ENCODE measurements at places on chromosomes 2 and 18.

DNA sequence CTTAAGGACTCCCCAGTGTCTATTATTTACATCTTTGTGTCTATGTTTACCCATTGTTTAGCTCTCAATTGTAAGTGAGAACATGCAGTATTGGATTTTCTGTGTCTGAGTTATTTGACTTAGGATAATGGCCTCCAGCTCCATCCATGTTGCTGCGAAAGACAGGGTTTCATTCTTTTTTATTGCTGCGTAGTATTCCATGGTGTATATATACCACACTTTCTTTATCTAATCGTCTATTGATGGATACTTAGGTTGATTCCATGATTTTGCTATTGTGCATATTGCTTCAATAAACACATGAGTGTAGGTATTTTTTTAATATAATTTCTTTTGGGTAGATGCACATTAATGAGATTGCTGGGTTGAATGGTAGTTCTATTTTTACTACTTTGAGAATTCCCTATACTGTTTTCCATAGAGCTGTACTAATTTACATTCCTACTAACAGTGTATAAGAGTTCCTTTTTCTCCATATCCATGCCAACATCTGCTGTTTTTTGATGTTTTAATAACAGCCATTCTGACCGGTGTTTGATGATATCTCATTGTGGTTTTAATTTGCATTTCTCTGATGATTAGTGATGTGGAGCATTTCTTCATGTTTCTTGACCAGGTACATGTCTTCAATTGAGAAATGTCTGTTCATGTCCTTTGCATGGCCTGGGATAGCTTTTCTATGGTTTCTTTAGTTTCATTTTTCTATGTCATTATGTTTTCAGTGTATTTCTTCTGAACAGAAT, 21.8 kb downstream of the MTCL1 start:
- DNase-seq, result no peak

GRCh38 chr18:24342347-24342746, 55.3 kb downstream of the OSBPL1A start:
- DNase-seq, result peak; percentile 83

- peak; percentile 83 for DNase-seq
Observed at GRCh38 chr18:59957957-59958356, 58.2 kb downstream of the PMAIP1 start.

- peak; percentile 64 for DNase-seq
Observed at GRCh38 chr2:127623388-127624319, 22.3 kb upstream of the GPR17 start.

- DNase-seq, result no peak
Observed at GRCh38 chr2:150639383-150639782, 151.9 kb upstream of the RND3 start.

DNA sequence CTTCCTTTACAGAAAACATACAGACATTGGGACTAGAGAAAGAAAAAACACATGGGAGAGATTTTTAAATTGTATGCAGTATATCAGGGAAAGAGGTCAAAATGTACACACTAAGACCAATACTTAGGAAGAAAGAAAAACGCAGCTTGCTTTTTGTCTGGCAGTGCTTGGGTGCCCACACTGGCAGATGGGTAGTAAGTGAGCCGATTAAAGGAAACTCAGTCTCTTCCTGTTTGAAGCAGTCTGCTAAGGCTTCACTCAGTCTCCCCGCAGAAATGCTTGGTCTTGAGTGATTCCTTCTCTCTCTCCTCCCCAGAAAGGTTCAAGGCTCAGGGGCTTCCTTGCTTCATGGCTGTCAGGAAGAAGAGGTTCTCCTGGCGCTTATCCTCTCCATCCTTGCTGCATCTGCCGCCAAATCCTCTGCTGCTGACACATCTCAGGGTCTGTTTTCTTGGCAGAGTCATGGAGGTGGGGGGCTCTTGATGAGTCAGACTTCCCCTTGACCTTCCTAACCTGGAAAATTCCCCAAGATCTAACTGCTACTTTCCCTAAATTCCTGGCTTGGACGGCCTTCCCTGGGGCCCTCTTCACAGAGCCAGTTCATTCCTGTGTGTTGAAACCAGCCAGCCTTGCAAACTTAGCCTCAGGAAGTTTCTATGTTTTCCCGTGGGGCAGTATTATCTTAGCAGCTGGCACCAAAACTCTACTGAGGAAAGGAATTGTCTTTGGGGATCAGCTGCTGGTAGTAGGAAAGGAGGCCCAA, 10.5 kb upstream of the TMSB10 start:
- DNase-seq, result peak; percentile 52

- no peak for DNase-seq
Observed at GRCh38 chr2:196994764-196995163, 68.3 kb upstream of the PGAP1 start.

- DNase-seq, result no peak
Observed at GRCh38 chr2:43885132-43885632, 46.4 kb downstream of the ABCG8 start.

GRCh38 chr2:84477886-84478285, 18.8 kb upstream of the SUCLG1 start:
- DNase-seq, result no peak

- no peak for DNase-seq
Observed at GRCh38 chr2:176187200-176187898, 1.1 kb upstream of the HOXD1 start.

DNA sequence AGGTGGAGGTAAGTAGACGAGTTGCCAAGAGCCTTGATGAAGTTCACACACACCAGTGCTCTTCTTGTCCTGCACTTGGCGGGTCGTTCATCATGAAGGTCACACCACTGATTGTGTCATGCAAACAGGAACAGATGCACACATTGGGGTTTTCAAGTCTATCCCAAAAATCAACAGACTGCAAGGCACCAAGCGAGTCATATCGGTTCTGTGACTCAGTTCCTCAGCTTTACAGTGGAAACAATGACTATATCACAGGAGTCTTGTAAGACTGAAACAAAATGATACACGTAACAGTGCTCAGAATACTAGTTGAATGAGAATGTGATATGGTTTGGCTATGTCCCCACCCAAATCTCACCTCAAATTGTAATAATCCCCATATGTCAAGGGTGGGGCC, 526.9 kb upstream of the ID2 start:
- DNase-seq, result peak; percentile 85

- DNase-seq, result no peak
Observed at GRCh38 chr18:48418539-48419276, 9.5 kb upstream of the ZBTB7C start.

DNA sequence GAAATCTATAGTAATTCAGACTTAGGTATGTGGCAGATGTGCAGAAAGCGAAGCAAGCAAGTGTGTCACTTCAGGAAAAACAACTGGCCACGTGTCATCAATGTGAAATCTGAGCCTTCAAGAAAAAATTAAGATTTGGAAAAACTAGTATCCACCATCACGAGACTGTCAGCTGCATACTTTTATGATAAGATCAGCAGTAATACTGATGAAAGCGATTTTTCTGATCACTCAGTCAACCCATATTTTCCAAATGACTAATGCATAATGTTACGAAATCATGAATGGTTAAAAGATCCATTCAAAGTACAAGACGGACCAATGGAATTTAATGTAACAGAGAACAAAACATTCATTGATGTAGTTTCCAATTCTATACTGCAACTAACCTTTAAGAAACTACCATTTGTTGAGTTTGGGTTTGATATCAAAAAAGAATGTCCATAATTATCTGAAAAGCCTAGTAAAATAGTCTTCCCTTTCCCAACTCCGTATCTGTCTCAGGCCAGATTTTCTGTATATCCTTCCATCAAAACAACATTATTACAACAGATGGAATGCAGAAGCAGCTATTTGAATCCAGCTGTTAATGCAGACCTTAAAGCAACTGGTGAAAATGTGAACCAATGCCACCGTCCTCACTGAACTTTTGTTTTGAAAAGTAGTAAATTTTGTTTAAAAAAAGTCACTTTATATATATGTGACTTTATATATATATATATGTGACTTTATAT, 17.0 kb upstream of the BCL2 start:
- DNase-seq, result peak; percentile 96

DNA sequence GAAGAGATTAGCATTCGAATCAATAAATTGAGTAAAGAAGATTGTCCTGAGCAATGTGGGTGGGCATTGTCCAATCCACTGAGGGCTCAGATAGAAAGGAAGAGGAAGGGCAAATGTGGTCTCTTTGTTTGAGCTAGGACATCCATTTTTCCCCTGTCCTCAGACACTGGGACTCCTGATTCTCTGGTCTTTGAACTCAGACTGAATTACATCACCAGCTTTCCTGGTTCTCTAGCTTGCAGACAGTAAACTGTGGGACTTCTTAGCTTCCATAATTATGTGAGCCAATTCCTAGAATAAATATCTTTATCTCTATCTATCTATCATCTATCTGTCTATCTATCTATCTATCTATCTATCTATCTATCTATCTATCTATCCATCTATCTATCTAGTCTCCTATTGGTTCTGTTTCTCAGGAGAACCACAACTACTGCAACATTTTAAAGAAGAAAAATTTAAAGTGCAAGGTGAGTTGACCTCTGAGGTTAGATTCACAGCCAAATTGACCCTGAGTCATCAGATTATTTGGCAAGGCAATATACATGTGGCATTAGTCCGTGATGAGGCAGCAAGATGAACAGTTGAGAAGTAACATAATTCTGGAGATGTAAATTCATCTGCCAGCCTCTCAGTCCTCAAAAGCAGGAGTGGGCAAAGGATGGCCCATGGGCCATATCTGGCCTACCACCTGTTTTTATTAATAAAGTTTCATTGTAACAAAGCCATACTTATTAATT, 191.4 kb downstream of the PDE11A start:
- no peak for DNase-seq

- DNase-seq, result peak; percentile 52
Observed at GRCh38 chr2:132936261-132936660, 266.3 kb upstream of the LYPD1 start.

GRCh38 chr2:176158855-176159662, 2.0 kb downstream of the HOXD3 start:
- no peak for DNase-seq

GRCh38 chr2:37570773-37571586, 100.5 kb downstream of the CDC42EP3 start:
- DNase-seq, result peak; percentile 93

GRCh38 chr18:22558945-22559385, 141.2 kb upstream of the CTAGE1 start:
- DNase-seq, result peak; percentile 72

DNA sequence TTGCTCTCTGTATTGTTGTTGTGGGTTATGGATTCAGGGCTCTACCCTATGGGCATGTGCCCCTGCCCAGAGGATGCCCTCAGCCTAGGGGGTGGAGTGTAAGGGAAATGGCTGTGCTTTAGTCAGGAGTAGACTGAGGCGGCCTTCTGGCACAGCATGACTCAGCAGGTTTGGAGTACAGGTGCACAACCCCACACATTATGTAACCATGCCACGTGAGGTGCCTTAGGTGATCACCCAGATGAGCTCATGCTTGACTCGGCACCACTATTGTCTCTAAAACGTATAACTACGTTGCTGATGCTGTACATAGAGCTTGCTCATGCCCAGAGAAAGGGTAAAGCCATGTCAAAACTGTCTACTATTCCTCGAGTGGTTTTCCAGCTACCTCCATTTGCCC, 48.3 kb upstream of the ZC3H15 start:
- no peak for DNase-seq

DNA sequence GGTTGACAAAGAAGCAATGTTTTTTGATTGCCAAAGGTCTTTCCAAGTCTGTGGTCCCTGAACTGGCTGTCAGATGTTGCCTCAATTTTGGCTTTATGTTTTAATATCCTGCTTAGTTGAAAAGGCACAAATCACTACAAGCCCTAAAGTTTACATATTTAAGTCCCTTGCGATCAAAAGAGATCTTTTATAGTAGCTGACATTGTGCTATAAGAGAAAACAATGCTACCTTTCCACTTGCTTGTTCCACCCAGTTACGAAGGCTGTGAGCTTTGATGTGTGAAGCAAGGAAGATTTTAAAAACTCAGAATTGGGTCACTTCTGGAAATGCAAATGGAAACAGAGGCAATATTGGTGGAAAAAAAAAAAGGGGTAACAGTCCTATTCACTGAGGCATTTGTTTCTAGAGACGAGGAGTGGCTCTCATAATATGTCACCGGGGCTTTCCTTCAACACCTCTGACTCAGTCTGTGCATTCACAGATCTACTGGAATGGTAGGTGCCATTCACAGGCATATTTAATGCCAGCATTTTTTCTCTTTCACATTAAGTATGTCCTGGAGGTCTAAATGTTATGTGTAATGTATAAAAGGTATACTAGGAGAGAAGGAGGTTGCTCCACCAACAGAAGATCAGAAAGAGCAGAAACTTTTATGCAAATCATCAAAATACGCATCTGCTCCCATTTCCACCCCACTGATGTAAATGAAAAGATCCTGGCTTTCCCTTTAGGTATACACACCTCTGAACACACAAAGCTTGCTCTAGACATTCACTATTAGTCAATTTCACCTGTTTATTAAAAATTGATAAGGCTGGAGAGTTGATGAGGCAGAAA, 91.8 kb downstream of the TGIF1 start:
- no peak for DNase-seq

DNA sequence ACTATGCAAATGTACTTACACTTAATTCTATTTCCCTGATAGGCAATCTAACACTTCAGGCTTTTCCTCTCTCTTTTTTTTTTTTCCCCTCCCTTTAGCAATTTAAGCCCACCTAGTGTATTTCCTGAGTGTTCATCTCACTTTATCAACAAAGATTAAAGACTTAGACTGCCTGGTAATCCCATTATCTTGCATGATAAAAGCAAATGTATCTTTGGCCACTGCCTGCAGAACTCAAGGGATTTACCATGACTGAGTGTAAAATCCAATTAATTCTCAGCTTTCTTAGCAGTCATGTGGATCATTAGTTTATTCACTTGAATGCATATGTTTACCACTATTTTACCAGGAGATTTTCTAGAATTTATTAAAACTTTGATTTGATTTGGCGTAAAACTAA, 1102.2 kb upstream of the GYPC start:
- no peak for DNase-seq
